ENCODE measurements at places on chromosomes 12 and 14. TPM values are rescaled to one million over a fixed set of nuclear protein-coding genes. Genes with fewer than 3 reads are reported as not detected.

Gene CALM1
- 1,383 TPM for polyA plus RNA-seq

Gene LMBR1L
- 37.3 TPM for polyA plus RNA-seq

Gene FAM181A
- not detected for polyA plus RNA-seq

Gene SCNN1A
- not detected for polyA plus RNA-seq

Gene KRT1
- 0.25 TPM for polyA plus RNA-seq

Gene PSMD9
- 78.3 TPM for polyA plus RNA-seq
